ENCODE measurements at places on chromosomes 7 and 10. TPM values are rescaled to one million over a fixed set of nuclear protein-coding genes. Genes with fewer than 3 reads are reported as not detected.

The TACC2 gene
- 23.9 TPM for total RNA-seq

The HMX3 gene
- total RNA-seq = not detected

The SLC13A4 gene
- not detected for total RNA-seq

The SRPK2 gene
- 27.6 TPM for total RNA-seq

The ADIRF gene
- total RNA-seq = 0.72 TPM

The GLI3 gene
- 2.6 TPM for total RNA-seq

The MMRN2 gene
- 0.17 TPM for total RNA-seq

The ABCB1 gene
- 13.3 TPM for total RNA-seq

The NEUROD6 gene
- total RNA-seq = not detected

The INHBA gene
- 8.9 TPM for total RNA-seq

The FXYD4 gene
- not detected for total RNA-seq

The OR2A42 gene
- total RNA-seq = not detected

The CFAP46 gene
- total RNA-seq = 1.1 TPM

The ACTL6B gene
- total RNA-seq = not detected

The TCAF2 gene
- total RNA-seq = 0.07 TPM

The WASHC2C gene
- 19.0 TPM for total RNA-seq

The TEX36 gene
- total RNA-seq = not detected
